WERI-Rb-1 (cell line): ENCODE measurements at places on chromosomes 7 and 10.

DNA sequence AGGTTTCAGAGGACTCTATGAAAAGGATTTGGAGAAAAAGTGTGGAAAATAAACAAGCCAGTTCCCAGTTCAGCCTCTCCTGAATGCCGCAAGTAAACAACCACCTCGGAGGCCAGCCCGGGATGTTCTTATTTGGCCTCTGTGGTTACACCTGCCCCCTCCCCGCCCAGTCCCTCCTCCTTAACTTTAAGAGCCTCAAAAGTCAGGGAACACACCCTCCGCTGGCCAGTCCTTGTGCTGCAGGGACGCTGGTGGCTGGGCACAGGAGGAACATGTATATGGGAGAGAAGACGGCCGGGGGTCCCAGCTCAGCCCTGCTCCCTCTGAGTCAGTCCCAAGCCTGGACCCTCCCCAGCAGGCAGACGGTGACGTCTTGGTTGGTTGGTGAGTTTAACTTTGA is 6.1 kb downstream of the CHST3 start:
- peak; percentile 67 for DNase-seq

- DNase-seq = no peak
Measured at GRCh38 chr10:97355571-97355975, 21.0 kb upstream of the FRAT2 start.

DNA sequence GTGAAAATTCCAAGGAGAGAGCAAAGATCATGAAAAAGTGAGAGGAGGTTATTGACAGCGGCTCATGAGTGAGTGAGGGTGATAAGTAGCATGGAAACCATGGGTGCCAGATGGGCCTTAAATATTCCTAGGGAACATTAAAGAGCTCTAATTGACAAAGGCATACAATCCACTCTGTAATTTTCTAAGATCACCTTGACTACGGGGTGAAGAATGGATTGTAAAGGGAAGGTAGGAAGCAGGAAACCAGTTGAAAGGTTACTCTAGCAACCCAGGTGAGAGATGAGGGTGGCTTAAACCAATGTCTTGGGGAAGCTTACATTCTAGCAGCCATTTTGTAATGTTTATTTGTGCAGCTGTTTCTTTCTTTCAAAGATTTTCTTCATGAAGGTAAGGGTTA is 75.7 kb downstream of the RSU1 start:
- DNase-seq = no peak

GRCh38 chr10:100129424-100129823 is 47.8 kb upstream of the CPN1 start:
- no peak for DNase-seq

DNA sequence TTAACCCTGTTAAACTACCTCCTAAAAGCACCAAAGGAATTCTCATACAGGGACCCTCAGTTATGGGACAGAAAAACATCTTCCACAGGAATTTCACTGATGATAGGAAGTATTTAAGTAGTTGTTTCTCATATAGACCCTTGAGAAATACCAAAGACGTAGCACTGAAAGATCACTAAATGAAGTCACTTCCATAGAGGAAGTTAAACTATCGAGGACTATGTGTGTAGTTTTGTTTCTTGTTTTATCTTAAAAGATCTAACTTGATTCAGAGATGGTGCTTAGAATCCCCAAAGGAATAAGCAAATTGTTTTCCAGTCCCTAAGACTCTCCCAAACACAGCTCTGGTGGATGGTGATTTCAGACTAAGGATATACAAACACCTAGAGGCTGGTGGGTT is 94.8 kb upstream of the AFAP1L2 start:
- no peak for DNase-seq

DNA sequence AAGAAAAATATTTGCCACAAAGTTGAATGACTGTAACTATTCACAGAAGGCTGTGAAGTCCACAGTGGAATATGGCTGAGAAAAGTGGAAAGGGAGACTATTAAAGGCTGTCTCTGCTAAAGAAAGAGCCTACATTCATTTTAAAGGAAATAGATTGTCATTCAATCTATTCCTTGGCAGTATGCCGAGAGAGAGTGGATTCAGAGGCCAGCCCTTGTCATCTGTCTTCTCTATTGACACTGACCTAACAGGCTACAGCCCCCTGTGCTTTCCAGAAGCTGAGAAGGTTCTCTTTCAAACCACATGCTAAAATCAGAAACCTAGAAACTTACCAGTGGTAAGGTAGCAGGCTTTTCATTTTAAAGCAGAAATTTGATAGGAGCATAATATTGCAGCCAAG is 12.1 kb downstream of the ODAD2 start:
- DNase-seq = no peak

- DNase-seq = no peak
Measured at GRCh38 chr10:86951184-86951761, 6.1 kb downstream of the MMRN2 start.
